HTR-8/SVneo (cell line): ENCODE measurements at places on chromosomes 11 and 22.

DNA sequence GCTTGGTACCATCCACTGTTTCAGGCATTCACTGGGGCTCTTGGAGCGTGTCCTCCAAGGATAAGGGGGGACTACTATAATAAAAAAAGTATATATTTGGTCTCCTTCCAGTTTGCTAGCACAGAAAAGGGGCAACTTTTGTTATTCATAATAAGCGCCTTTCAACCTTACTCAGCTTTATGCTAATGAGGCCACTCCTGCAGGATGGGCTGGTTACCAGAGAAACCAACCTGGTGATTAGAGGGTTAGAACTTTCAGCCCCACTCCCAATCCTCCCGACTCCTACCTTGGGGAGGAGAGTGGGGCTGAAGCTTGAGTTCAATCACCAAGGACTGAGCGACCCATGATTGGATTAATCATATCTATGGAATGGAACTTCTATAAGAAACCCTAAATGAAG is 31.8 kb downstream of the PPFIBP2 start:
- DNase-seq, result no peak

GRCh38 chr11:74307434-74307833 is 4.0 kb downstream of the P4HA3 start:
- DNase-seq, result no peak

- no peak for DNase-seq
These were observed 29.8 kb upstream of the GRK3 start for GRCh38 chr22:25534724-25535123.

- no peak for DNase-seq
These were observed 261.4 kb downstream of the KCNA4 start for GRCh38 chr11:29755474-29755873.
